Peyer's patch (tissue), 4 donors: ENCODE measurements at places on chromosomes 11 and 22. TPM values are rescaled to one million over a fixed set of nuclear protein-coding genes. Genes with fewer than 3 reads are reported as not detected.
A peak's percentile ranks its signal among the peaks of the same experiment; 100 is the strongest.

Gene SEC14L6
- total RNA-seq = not detected

Gene OR5T1
- not detected for total RNA-seq

Gene KCTD14
- total RNA-seq = 5.2 TPM

Gene MYRF
- total RNA-seq = 80.9 TPM

- no peaks in the 10 kb centered on the region for H3K4me1 ChIP-seq
- no peaks in the 10 kb centered on the region for H3K27me3 ChIP-seq
Measured at GRCh38 chr11:102760344-102761035, 19.9 kb downstream of the MMP10 start.

DNA sequence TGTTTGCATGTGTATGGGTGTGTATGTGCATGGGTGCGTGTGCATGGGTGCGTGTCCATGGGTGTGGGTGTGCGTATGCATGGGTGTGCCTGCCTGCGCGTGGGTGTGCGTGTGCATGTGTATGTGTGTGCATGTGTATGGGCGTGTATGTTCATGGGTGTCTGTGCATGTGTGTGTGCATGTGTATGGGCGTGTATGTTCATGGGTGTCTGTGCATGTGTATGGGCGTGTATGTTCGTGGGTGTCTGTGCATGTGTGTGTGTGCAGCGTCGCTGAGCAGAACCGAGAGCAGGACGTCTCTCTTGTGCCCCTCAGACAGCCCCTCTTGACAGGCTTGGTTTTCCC, 13.9 kb downstream of the IL17REL start:
- peaks cover 10% of the 10 kb centered on the region for H3K4me1 ChIP-seq
- no peak overlapping the region for H3K4me3 ChIP-seq
- no peak for DNase-seq
- H3K27me3 ChIP-seq = no peaks in the 10 kb centered on the region
- H3K36me3 ChIP-seq = no peaks in the 10 kb centered on the region

DNA sequence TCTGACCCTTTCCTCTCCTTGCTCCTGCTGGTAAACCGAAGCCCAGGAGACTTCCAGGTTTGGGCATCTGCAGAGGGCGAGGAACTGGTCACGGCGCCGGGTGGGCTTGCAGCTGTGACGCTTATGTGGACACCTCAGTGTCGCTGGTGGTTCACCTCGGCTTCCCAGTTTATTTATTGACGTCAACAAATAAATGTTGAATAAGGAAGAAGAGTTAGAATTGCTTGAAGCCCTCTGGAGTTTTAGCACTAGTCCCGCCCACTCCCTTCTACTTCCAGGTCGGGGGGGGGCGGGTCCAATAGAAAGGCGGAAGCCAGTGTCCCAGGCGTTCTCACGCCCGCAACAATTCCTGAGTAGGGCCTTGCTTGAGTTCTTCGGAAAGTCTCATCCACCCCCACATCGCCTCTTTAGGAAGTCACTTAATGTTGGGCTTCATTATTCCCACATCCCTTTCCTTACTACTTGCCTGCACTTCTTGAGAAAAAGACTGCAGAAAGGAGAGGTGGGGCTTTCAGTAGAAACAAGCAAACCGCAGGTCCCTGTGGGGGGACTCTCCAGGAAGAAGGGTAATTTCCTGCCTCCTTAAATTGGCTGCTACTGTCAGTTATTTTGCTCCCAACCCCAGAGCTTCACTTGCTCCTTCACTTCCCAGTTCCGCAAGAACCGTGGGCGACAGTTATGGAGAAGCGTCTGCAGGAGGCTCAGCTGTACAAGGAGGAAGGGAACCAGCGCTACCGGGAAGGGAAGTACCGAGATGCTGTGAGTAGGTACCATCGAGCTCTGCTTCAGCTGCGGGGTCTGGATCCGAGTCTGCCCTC, at the start of gene TTC9C:
Gene TTC9C, plus strand, starts transcription at position 316 of the 818 bp plus-strand sequence. Its CDS starts 363 bp downstream, at position 679.
- peaks cover 25% of the 10 kb centered on the region for H3K36me3 ChIP-seq
- peak; percentile 96 for DNase-seq
- H3K4me1 ChIP-seq = no peaks in the 10 kb centered on the region
- H3K4me3 ChIP-seq = peak within 1 kb of the TSS; percentile 83
- H3K27ac ChIP-seq = peak within 1 kb of the TSS; percentile 97
- H3K27me3 ChIP-seq = no peaks in the 10 kb centered on the region

DNA sequence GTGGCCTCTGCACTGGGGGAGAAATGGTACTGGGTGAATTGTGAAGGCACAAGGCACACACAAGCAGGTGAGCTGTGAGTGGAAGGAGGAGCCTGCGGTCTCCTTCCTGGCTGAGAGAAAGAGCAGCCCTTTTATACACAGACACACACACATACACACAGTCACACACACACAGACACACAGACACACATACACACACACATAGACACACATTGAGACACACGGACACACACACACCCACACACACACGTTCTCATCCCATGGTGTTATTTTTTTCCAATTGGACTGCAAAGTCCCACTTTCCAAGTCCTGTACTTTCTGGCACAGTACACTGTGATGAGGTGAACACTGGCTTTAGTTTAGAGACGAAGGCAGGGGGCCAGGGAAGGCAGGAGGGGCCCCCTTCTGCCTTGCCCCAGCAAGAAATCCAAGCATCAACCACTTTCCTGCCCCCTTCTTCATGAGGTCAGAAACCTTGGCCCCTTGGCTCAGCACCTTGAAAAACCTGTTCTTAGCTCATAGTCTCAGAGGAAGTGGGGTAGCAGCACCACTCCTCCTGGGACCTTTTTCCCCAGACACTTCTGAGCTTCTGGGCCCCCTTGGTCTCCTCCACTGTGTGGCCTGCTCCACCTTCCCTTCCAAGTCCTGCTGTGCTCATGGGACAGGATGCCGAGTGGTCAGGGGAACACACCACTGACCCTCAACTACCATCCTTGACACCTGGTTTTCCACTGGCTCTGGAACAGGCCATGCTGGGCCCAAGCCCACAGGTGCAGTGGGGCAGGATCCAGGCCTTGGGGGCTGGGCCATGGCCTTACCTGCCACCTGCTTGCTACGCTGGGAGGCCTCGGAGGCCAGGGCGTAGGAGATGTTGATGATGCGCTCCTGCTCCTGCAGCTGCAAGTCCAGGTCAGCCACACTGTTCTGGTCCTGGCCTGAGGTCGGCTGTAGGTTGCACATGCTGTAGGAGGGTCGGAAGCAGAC, 43.8 kb downstream of the C11orf58 start:
- H3K27ac ChIP-seq = no peak overlapping the region
- H3K4me3 ChIP-seq = no peak overlapping the region
- no peaks in the 10 kb centered on the region for H3K36me3 ChIP-seq
- no peak for DNase-seq
- no peaks in the 10 kb centered on the region for H3K27me3 ChIP-seq
- H3K4me1 ChIP-seq = no peaks in the 10 kb centered on the region

GRCh38 chr11:32280339-32280738, 155.0 kb downstream of the WT1 start:
- DNase-seq = no peak
- H3K27me3 ChIP-seq = no peaks in the 10 kb centered on the region
- no peaks in the 10 kb centered on the region for H3K36me3 ChIP-seq
- no peak overlapping the region for H3K4me3 ChIP-seq

- H3K4me1 ChIP-seq = no peaks in the 10 kb centered on the region
- no peaks in the 10 kb centered on the region for H3K36me3 ChIP-seq
- H3K27ac ChIP-seq = no peak overlapping the region
- DNase-seq = no peak
Measured at GRCh38 chr11:13280777-13281176, 3.2 kb downstream of the BMAL1 start.

GRCh38 chr22:20585639-20586402, 78.4 kb downstream of the MED15 start:
- no peak overlapping the region for H3K27ac ChIP-seq
- no peaks in the 10 kb centered on the region for H3K27me3 ChIP-seq
- DNase-seq = peak; percentile 34
- no peaks in the 10 kb centered on the region for H3K36me3 ChIP-seq

GRCh38 chr11:94504689-94505293, 7.5 kb upstream of the C11orf97 start:
- H3K27me3 ChIP-seq = no peaks in the 10 kb centered on the region
- no peaks in the 10 kb centered on the region for H3K36me3 ChIP-seq
- no peaks in the 10 kb centered on the region for H3K4me1 ChIP-seq
- DNase-seq = no peak
- no peak overlapping the region for H3K4me3 ChIP-seq

DNA sequence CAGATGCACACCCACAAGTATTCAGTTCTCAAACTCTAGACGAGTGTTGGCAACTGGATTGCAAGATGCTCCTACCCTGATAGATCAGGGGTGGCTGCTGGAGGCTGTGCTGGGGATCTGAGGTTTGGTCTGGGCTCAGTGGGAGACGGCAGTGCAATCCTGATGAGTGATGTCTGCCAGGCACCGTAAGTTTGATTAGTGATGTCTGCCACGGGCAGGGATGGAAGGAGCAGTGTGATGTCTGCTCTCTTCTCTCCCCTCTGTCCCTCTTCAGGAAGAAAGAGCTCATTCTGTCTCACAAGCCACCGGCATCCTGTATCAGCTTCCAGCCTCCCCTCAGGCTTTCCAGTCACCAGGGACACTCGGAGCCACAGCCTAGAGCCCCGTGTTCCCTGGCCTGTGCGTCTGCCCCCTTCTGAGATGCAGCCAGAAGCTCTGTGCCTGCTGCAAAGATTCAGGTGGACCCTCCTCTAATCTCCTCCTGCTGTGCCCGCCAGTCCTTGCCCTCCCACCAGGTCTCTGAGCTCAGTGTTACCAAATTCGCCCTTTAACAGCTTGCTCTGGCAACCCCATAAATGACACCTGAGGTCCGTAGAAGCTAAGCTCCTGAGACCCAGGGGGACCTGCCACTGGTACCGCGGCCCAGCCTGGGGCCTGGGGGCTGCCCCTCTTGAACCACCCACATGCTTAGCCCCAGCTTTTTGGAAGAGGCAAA, 19.9 kb downstream of the TP53I11 start:
- H3K27me3 ChIP-seq = no peaks in the 10 kb centered on the region
- DNase-seq = no peak
- no peaks in the 10 kb centered on the region for H3K4me1 ChIP-seq

DNA sequence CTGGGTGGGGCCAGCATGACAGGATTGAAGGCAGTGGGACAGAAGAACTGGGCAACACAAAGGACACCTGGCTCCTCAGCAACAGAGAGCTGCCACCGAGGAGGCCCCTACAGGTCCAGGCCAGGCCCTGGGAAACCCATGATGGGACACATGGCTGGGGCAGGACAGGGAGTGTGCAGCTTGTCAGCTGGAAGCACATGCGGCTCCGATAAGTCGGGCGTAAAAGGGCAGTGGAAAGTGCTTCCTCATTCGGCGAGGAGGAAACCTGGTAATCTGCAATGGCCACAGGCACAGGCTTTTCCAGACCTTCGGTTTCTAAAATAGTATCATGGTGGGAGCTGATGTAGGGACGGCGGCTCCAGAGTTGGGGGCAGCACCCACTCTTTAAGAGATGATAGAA, 16.5 kb downstream of the GNAZ start:
- no peak for DNase-seq
- H3K36me3 ChIP-seq = no peaks in the 10 kb centered on the region
- H3K27me3 ChIP-seq = no peaks in the 10 kb centered on the region
- H3K4me1 ChIP-seq = no peaks in the 10 kb centered on the region

DNA sequence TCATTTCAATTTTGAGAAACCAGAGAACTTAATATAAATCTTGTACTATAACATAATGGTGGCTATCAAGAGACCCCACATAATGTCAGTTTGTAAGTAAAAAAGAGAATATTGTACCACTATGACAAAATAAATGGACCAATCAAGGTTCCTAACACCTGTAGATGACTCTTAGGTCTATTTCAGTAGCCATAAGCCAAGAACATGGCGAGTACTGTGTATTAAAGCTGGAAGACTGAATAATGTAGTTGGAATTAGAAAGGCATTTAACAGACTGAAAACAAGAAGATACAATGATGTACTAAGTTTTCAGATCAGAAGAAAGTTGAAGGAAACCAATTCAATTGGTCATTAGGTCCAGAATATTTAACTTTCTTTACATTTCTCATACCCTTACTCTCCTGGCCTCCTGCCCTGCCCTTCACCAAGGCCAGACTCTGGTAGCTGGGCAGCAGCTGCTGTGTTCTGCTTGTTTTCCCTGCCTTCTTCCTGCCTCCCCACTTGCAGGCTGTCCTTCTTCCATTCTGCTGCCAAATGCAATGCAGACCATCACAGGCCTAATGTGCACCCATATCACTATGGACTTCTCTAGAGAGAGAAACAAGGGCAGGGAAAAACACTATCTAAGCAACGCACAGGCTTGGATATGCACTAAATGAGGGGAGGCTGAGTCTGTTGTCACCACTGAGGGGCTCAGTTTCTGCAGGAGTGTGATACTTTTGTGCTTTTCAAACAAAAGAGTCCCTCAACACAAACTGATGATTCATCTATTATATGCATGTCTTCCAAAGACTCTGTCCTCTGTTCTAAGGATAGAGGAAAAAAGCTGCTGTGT, 60.1 kb downstream of the RAB30 start:
- no peak overlapping the region for H3K27ac ChIP-seq
- no peaks in the 10 kb centered on the region for H3K4me1 ChIP-seq
- DNase-seq = no peak
- no peak overlapping the region for H3K4me3 ChIP-seq
- H3K27me3 ChIP-seq = no peaks in the 10 kb centered on the region

DNA sequence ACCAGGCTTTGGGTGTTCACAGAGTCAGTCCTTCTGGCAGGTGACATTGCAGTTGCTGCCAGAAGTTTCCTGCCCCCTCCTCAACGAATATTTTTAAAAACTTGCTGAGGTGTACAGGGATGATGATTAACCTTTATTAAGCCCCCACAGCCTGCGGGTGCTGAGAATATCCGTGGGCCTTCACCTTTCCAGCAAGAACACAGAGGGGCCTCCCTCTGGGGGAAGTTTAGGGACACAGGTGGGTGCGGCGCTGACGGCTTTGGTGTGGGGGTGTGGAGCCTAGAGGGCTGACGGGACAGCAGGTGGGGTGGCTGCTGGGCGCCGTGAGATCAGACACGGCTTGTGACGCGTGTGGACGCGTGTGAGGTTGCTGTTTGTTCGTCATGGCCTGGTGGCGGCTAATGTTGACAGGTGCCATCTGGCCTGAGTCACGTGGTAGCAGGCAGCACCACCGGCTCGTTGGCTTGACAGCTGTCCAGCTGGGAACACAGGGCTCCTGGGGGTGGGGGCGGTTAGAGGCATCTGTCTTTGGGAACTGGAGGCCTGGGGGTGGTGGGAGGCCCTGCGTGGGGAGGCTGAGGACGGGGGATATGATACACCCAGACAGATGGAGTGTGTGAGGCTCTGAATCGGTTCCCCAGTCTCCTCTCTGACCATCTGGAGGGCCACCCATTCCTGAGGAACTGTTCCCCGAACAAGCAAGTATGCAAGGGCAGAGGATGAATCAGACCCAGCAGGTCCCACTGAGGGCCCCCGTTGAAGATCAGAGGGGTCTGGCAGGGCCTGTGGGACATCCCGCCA, 12.5 kb upstream of the LRRC10B start:
- no peak overlapping the region for H3K27ac ChIP-seq
- no peaks in the 10 kb centered on the region for H3K27me3 ChIP-seq
- no peak overlapping the region for H3K4me3 ChIP-seq
- no peaks in the 10 kb centered on the region for H3K36me3 ChIP-seq
- H3K4me1 ChIP-seq = no peaks in the 10 kb centered on the region

DNA sequence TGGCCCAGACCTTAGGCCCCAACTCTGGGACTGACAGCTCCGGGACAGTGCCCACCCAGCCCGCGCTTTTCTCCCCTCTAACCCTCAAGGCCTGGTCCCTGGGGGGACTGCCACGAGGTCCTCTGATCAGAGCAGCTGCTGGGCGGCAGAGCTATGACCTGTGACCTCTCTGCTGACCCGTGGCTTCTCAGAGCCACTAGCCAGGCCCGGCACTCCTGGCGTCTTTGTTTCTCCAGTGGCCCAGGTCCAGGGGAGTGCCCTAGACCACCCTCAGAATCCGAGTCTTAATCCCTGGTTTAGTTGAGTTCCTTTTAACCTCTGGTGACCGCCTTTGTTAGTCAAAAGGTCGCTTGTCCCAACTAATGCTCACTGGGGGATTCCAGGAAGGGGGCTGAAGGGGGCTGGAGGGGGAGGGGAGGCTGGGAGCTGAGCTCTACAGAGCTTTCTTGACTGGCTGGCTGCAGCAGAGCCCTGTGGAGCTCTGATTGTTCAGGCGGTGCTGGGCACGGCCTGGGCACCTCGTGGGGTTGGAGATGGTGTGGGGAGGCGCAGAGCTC, 1.2 kb downstream of the FBLN1 start:
- DNase-seq = no peak
- no peaks in the 10 kb centered on the region for H3K36me3 ChIP-seq
- peak overlapping the region; percentile 42 for H3K4me3 ChIP-seq
